ENCODE measurements at places on chromosomes 11 and 22.

DNA sequence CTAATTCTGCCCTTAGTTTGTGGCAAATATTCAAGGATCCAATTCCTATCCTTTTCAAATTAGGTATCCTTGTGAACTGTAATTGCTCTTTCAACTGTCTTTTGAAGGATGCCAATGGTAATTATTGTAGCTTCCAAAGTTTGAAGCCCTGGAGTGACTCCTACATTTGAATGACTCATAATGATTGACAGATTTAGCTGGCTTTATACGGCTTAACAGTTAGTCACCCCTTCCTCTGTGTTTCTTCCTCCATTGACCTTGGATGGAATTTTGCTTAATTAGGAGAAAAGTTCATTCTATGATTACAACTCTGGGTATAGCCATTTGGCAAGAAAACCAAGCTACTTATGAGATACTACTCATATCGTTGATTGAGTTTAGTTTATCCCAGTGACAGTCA, 639.3 kb upstream of the KIRREL3 start:
- H3K27me3 ChIP-seq, result no peaks in the 10 kb centered on the region
- H3K27ac ChIP-seq, result no peak overlapping the region
- H3K4me1 ChIP-seq, result no peaks in the 10 kb centered on the region
- H3K4me3 ChIP-seq, result no peak overlapping the region

- no peaks in the 10 kb centered on the region for H3K4me1 ChIP-seq
- DNase-seq, result no peak
- H3K36me3 ChIP-seq, result no peaks in the 10 kb centered on the region
- H3K27ac ChIP-seq, result no peak overlapping the region
- H3K4me3 ChIP-seq, result no peak overlapping the region
Observed at GRCh38 chr22:38285018-38285417, 12.2 kb upstream of the TMEM184B start.

DNA sequence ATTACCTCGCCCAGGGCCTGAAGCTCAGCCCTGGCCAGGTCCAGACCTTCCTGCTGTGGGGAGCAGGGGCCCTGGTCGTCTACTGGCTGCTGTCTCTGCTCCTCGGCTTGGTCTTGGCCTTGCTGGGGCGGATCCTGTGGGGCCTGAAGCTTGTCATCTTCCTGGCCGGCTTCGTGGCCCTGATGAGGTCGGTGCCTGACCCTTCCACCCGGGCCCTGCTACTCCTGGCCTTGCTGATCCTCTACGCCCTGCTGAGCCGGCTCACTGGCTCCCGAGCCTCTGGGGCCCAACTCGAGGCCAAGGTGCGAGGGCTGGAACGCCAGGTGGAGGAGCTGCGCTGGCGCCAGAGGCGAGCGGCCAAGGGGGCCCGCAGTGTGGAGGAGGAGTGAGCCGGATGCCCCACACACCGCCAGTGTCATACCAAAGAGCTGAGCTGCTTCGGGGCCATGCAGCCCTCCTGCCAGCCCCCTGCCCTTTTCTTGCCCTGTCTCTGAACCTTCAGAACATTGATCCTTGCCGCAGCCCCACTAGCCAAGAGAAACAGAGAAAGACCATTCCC, 2.4 kb upstream of the TMEM132A start:
- peaks cover 7% of the 10 kb centered on the region for H3K4me1 ChIP-seq
- no peak for DNase-seq
- H3K36me3 ChIP-seq, result peaks cover 33% of the 10 kb centered on the region
- H3K4me3 ChIP-seq, result no peak overlapping the region

- H3K36me3 ChIP-seq, result peaks cover 6% of the 10 kb centered on the region
- H3K4me3 ChIP-seq, result no peak overlapping the region
- H3K27me3 ChIP-seq, result no peaks in the 10 kb centered on the region
- H3K27ac ChIP-seq, result no peak overlapping the region
- no peaks in the 10 kb centered on the region for H3K4me1 ChIP-seq
- DNase-seq, result no peak
Observed at GRCh38 chr11:77401486-77402217, 72.2 kb downstream of the PAK1 start.

DNA sequence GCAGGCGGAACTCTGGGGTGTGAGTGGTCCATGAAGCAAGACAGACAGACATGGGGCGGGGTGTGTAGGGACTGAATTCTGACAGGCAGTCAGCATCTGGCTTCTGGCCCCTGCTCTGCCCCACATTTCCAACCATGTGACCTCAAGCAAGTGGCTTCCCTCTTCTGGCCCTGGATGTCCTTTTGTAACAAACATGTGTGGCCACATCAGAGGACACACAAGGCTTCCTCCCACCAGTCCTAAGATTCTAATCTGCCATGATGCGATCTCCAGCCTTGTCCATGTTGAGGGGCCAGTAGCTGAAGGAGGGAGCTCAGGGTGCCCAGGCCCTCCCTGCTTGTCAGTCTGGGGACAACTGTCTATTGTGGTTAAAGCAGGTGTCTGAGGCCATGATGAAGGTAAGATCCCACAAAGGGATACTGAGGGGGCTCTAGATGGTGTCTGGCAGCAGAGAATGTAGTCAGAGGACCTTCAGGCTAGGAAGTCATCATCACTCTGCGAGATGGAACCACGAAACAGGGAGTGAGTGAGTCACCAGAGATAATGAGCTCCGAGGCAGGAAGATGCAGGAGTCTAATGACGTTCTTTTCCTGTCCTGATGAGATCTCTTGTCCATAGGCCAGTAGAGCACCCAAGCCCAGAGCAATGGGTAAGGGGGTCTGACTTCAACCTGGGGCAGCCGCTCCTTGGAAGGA, 27.4 kb downstream of the DRD2 start:
- no peak for DNase-seq
- no peaks in the 10 kb centered on the region for H3K36me3 ChIP-seq
- no peak overlapping the region for H3K27ac ChIP-seq
- H3K4me3 ChIP-seq, result no peak overlapping the region
- H3K4me1 ChIP-seq, result no peaks in the 10 kb centered on the region

GRCh38 chr11:20342347-20343141, 21.0 kb upstream of the HTATIP2 start:
- no peak overlapping the region for H3K27ac ChIP-seq
- no peak for DNase-seq
- no peak overlapping the region for H3K4me3 ChIP-seq
- peaks cover 38% of the 10 kb centered on the region for H3K27me3 ChIP-seq
- no peaks in the 10 kb centered on the region for H3K4me1 ChIP-seq

DNA sequence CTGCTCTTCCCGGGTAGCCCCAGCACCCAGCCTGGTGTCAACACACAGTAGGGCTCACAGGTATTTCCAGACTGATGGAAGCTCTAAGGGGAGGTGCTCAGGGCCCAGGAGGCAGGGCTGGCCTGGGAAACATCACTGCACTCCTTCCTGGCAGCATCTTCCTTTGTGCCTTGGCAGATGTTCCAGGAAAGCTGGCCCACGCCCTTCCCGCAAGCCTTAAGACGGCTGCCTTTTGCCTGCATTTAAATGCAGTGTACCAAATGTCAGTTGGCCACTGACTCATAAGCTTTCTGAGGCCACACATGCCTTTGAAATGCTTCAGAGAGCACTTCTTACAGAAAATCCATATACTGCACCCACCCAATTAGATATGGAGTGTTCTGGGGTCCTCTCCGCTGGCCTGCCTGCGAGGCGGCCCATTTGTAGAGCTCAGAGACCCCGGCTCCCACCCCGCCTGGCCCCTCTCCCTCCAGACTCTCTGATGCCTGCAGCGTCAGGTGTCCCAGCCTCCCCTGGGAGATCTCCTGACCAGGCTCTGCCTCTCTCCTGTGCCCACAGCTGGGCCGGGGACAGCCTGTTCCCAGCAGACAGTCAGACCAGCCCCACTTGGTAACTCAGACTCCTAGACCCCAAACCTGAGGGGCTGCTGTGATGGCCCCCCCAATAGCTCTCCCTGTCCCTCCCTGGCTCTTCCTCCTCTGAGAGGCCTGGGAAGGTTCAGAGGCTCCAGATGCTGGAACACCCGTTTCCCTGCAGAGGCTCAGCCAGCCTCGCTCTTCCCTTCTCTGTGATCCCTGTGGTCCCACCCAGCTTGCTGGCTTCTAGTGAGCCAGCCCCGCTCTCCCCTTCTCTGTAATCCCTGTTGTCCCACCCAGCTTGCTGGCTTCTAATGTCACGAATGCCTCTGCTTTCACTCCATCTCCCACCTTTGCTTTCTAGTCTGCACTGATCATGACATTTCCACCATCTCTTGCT, 47.6 kb upstream of the THY1 start:
- no peaks in the 10 kb centered on the region for H3K4me1 ChIP-seq
- peaks cover 8% of the 10 kb centered on the region for H3K27me3 ChIP-seq
- H3K27ac ChIP-seq, result no peak overlapping the region
- H3K4me3 ChIP-seq, result no peak overlapping the region
- no peak for DNase-seq

DNA sequence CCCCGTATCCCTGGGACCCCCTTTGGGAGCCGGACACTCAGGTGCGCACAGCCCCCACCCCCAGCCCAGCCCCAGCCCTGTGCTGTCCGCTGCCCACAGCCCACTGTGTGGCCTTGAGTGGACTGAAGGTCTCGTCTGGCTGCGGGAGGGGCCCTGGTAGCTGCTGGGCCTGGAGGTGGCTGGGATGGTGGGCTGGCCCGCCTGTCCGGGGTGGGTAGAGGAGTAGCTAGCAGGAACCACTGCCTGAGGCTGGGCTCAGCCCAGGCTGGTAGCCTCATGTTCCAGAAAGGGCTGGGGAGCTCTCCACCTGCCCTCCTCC, 4.6 kb upstream of the MUC6 start:
- DNase-seq, result no peak
- no peak overlapping the region for H3K27ac ChIP-seq
- H3K4me1 ChIP-seq, result peaks cover 4% of the 10 kb centered on the region
- H3K27me3 ChIP-seq, result peaks cover 5% of the 10 kb centered on the region

DNA sequence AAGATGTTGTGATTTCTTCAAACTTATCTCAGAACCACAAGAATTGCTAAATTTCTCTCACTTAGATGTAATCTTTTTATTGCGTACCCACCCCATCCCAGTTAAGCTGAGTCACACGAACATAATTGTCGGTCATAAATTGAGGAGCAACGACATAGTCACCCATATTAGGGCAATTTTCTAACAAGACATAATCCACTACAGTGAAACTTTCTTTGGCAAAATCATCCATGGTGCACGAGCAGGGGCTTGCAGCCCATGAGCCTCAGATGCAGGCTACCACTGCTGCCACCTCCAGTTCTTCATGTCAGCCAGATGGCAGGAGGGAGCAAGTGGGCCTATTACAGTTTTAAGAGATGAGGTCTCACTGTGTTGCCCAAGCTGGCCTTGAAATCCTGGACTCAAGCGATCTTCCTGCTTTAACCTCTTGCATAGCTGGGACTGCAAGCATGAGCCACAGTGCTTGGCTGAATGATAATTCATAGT, 70.3 kb upstream of the GRK2 start:
- H3K4me1 ChIP-seq, result no peaks in the 10 kb centered on the region
- H3K4me3 ChIP-seq, result no peak overlapping the region
- H3K27ac ChIP-seq, result peak overlapping the region; percentile 14

DNA sequence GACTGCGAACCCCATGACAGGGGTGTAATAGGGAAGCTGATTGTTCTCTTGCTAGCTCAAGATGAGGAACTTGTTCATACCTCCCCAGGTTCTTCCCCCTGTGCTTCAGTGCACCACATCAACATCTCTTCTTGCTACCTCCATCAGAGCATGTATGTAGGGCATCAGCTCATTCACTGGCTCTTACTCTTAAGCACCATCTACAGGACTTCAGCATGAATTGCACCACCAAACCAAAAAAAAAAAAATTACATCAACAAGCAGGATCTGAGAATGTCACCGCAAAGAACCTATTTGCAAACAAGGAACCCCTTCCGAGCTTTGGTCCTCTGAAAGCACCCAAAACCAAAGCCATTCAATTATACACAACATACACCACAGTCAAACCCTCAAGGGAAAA, 2226.5 kb upstream of the RAG2 start:
- H3K27ac ChIP-seq, result no peak overlapping the region
- no peak overlapping the region for H3K4me3 ChIP-seq
- no peaks in the 10 kb centered on the region for H3K36me3 ChIP-seq
- no peak for DNase-seq
- H3K27me3 ChIP-seq, result peaks cover 1% of the 10 kb centered on the region
- no peaks in the 10 kb centered on the region for H3K4me1 ChIP-seq

- no peaks in the 10 kb centered on the region for H3K4me1 ChIP-seq
- no peaks in the 10 kb centered on the region for H3K36me3 ChIP-seq
- no peaks in the 10 kb centered on the region for H3K27me3 ChIP-seq
- H3K27ac ChIP-seq, result no peak overlapping the region
Observed at GRCh38 chr11:115112754-115113153, 391.5 kb downstream of the CADM1 start.

GRCh38 chr11:13440100-13440855, 22.7 kb downstream of the BTBD10 start:
- DNase-seq, result no peak
- no peak overlapping the region for H3K27ac ChIP-seq
- H3K36me3 ChIP-seq, result peaks cover 4% of the 10 kb centered on the region
- peaks cover 72% of the 10 kb centered on the region for H3K4me1 ChIP-seq
- no peak overlapping the region for H3K4me3 ChIP-seq
- H3K27me3 ChIP-seq, result no peaks in the 10 kb centered on the region

- H3K4me3 ChIP-seq, result no peak overlapping the region
- H3K27me3 ChIP-seq, result no peaks in the 10 kb centered on the region
- H3K36me3 ChIP-seq, result peaks cover 13% of the 10 kb centered on the region
- DNase-seq, result no peak
- peaks cover 14% of the 10 kb centered on the region for H3K4me1 ChIP-seq
- H3K27ac ChIP-seq, result no peak overlapping the region
Observed at GRCh38 chr22:24333301-24333700, 62.7 kb downstream of the SPECC1L start.

GRCh38 chr11:13465909-13466371, 2.9 kb upstream of the BTBD10 start:
- H3K27me3 ChIP-seq, result no peaks in the 10 kb centered on the region
- no peaks in the 10 kb centered on the region for H3K36me3 ChIP-seq
- peak; percentile 17 for DNase-seq
- H3K27ac ChIP-seq, result no peak overlapping the region
- H3K4me1 ChIP-seq, result peaks cover 35% of the 10 kb centered on the region

DNA sequence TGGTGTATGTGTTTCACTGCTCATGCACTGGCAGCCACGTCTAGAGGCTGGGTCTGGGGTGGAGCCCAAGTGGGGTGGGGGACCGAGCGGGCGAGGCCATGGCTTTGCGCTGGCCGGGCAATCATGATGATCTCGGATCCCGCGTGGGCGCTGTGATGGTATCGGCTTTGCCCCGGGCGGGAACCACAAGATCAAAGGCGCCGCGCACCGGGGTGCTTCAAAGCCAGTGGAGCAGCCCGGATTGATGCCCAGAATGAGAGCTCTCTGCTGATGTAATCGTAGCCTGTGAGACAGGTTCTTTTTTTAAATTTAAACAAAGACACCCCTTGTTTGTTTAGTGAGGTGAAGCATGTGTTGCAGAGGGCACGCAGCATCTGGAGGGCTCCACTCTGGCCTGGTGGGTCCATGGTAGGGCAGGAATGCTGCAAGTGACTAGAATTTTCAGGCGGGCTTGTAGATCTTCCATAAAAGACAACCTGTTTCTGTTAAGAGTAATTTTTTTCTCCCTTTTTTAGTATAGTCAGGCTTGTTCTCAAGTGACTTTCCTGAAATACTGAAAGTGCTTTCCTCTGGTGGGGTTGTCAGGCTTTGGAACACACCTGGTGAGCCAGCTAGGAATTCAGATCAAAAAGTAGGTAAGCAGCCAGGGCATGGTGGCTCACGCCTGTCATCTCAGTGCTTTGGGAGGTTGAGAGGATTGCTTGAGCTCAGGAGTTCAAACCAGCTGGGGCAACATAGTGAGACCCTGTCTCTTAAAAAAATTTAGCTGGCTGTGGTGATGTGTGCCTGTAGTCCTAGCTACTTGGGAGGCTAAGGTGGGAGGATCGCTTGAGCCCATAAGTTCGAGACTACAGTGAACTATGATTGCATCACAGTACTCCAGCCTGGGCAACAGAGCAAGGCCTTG, 40.7 kb downstream of the ZNRF3 start:
- H3K4me1 ChIP-seq, result no peaks in the 10 kb centered on the region
- no peak overlapping the region for H3K4me3 ChIP-seq
- H3K27ac ChIP-seq, result no peak overlapping the region
- H3K27me3 ChIP-seq, result peaks cover 13% of the 10 kb centered on the region
- no peak for DNase-seq

GRCh38 chr11:28529540-28530410, 421.6 kb downstream of the METTL15 start:
- no peak for DNase-seq
- H3K36me3 ChIP-seq, result no peaks in the 10 kb centered on the region
- no peaks in the 10 kb centered on the region for H3K27me3 ChIP-seq
